ENCODE measurements at places on chromosomes 16 and 17.

- no peak for DNase-seq
These were observed 393.1 kb downstream of the CNTNAP4 start for GRCh38 chr16:76670125-76670857.

DNA sequence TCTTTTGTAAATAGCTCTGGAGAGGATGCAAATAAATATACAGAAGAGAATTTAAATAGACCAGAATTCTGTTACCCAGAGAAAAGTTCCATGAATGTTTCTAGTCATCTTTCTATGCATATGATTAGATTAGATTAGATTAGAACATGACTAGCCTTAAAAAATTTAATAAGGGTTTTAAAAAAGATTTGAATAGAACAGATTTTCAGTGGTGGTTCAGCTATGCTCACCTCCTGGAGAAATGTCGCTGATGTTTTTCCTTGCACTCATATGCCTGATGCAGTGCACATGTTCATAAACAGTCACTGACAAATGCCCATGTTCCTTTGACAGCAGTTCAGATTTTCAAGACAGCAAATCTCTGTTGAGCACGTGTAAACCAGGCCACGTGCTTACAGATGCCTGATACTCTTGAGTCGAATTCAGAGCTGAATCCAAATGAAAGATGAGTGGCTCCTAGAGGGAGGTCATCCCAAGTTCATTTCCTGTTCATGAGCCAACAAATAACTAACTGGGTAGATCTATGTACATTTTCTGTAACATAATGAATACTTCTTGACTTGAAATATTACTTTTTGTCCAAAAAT is 19.9 kb upstream of the RAB11FIP4 start:
- no peak for DNase-seq

GRCh38 chr16:88505405-88506082 is 52.5 kb downstream of the ZFPM1 start:
- DNase-seq: peak; percentile 57

- no peak for DNase-seq
These were observed 80.4 kb downstream of the C16orf78 start for GRCh38 chr16:49453983-49454382.

- no peak for DNase-seq
These were observed 427.9 kb downstream of the CDH11 start for GRCh38 chr16:64693946-64694345.

- no peak for DNase-seq
These were observed 99.2 kb downstream of the NTN1 start for GRCh38 chr17:9120471-9120870.

DNA sequence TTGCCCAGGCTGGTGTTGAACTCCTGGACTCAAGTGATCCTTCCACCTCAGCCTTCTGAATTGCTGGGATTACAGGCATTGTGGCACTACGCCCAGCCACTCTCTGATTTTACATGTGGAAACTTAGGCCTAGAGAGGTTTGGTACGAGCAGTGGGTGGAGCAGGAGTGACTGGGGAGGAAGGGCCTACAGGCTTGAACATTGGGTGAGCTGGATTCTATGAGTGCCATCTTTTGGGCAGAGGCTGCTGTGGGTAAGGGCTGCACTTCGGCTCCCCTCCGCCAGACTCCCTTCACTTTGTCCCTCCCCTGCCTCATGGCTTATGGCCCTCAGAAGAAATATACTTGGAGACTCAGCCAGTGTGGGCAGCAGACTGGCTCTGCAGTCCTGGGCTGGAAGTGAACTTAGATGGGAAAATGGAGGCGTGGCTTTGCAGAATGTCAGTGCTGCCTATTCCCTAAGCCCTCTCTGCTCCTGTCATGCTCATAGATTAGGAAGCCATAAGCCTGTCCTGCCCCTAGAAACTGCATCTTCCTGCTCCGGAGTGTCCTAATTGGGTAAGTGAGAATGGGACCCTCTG is 9.5 kb upstream of the MRC2 start:
- no peak for DNase-seq

GRCh38 chr16:82203198-82203597 is 33.2 kb upstream of the MPHOSPH6 start:
- DNase-seq: no peak

GRCh38 chr16:11004351-11004750 is 60.0 kb downstream of the CLEC16A start:
- no peak for DNase-seq

DNA sequence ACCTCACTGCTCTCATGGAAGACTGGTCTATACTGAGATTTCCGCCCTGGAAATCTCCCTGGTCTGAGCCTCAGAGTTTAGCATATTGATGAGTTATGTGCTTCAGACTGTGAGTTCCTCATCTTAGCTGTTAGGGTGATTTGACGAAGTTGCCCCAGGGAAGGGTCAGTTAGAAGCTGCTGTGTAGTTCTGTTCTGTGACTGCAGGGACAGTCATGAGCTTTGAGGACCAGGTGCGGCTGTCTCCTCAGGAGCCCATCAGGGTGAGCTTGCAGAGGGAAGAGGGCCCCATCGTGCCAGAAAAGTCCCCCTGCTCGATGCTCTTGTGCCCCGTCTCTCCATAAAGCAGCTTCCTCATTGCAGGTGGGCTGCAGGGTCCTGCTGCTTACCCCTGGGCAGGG is 28.3 kb upstream of the IL17C start:
- no peak for DNase-seq

- no peak for DNase-seq
These were observed 67.5 kb downstream of the CACNG1 start for GRCh38 chr17:67111808-67112207.

DNA sequence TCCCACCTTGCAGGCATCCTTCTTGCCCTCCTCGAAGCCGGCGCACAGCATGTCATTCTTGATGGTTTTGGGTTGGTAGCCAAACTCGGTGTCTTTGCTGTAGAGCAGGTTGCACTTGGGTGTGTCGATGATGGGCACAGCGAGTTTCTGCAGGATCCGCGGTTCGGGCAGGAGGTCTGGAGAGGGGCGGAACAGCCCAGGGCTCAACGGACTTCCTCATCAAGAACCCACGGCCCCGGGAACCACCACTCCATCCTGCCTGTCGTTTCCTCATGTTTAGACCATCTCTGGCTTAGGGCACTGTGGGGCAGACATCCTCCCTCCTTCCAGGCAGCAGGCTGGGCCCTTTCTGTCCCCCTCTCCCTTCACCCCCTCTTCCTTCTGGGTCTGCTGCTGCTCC is 6.5 kb downstream of the PRSS27 start:
- no peak for DNase-seq

DNA sequence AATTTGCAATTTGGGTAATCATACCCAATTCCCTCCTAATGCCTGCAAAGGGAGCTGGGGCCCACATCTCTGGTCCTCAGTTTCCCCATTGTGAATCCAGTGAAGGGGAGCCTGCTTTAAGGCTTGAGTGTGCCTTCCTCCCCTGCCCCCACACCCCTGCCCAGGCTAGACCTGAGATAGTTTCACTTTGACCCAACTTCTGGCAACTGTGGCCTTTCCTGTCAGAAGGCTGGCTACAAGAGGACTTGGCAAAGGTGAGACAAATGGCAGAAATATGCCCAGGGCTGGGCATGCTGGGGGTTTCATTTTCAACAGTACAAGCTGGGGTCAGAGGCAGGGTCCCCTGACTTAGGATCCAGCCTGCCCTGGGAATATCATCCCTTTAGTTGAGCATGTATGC is 10.0 kb downstream of the SOCS1 start:
- no peak for DNase-seq

GRCh38 chr16:27179500-27180072 is 23.7 kb upstream of the KDM8 start:
- peak; percentile 87 for DNase-seq

GRCh38 chr17:39591958-39592954 is 15.5 kb downstream of the NEUROD2 start:
- DNase-seq: peak; percentile 68

DNA sequence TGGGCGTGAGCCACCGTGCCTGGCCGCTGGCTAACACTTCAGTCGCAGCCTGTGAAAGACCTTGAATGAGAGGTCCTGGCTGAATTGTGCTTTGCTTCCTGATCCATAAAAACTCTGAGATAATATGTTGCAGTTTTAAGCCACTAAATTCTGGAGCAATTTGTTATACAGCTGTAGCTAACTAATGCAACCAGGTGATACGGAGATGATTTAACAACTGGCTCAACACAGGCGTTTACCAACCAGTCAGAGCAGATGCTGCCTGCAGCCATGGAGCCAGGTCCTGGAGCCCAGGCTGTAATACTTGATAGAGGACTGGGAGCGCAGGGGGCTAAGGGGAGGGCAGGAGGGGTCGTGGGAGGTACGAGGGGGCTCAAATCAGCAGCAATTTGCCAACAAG is 50.9 kb downstream of the PLXDC1 start:
- DNase-seq: no peak

DNA sequence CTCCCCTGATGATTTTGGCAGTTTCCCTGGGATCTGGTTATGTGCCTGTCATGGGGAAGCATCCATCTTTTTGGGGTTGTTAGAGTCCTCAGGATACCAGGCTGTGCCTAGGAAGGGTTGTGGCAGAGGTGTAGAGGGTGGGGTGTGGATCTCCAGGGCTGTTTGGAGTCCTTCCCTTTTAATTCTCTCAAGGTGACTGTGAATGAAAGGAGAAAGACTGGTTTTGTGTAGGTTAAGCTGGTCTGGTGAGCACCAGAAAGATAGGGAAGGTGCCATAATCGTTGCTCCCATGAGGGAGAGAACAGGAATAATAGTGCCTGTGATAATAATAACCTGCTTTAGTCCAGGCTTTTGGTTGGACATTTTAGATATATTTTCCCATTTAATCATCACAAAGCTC is 7.0 kb downstream of the MAP2K4 start:
- DNase-seq: no peak

- no peak for DNase-seq
These were observed 77.7 kb upstream of the CLEC3A start for GRCh38 chr16:77944631-77945030.

GRCh38 chr17:3575511-3575910 is 17.9 kb upstream of the TRPV3 start:
- DNase-seq: no peak

GRCh38 chr16:64475627-64476351 is 646.1 kb downstream of the CDH11 start:
- no peak for DNase-seq

- DNase-seq: no peak
These were observed 60.3 kb upstream of the CIBAR2 start for GRCh38 chr16:85172455-85173145.

DNA sequence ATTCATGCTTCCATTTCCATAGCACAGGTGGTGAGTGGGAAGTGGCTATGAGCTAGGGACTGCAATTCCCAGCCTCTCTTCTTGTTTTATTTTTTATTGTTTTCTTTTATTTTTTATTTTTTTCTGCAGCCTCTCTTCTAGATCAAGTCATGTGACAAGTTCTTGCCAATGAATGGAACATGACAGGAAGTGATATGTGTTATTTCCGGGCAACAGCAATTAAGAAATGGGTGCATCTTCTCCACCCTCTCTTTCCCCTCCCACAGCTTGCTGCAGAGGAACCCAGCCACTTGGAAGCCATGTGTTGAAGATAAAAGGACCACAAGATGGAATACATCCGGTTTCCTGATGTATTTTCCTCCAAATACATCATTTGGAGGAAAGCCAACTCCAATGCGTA is 23.6 kb downstream of the IRX5 start:
- DNase-seq: no peak

DNA sequence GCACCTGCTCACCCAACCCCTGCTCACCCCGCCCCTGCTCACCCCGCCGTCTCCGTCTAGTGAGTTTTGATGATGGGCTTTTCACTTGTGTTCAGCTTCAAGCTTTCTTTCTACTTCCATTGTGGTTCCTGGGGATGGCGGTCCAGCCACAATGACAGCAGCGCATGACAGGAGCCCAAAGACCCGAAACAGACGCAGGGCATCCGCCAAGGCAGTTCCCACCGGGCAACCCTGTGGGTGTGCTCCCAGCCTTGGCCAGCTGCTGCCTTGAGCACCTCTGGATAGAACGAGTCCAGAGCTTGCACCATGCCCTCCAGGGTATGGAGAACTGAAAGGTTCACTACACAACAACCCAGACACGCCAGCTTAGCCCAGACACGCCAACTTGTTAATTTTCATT is 92.9 kb upstream of the CHMP6 start:
- no peak for DNase-seq

GRCh38 chr17:38896346-38896954 is 26.6 kb downstream of the LASP1 start:
- no peak for DNase-seq

Data from GM13976 (cell line).